Stimulated activated CD8-positive, alpha-beta memory T cell treated with anti-CD3 and anti-CD28 coated beads, Interleukin-4, amount 100 ng/mL, for 4 hours (primary cell): ENCODE measurements at places on chromosomes 11 and 22.

DNA sequence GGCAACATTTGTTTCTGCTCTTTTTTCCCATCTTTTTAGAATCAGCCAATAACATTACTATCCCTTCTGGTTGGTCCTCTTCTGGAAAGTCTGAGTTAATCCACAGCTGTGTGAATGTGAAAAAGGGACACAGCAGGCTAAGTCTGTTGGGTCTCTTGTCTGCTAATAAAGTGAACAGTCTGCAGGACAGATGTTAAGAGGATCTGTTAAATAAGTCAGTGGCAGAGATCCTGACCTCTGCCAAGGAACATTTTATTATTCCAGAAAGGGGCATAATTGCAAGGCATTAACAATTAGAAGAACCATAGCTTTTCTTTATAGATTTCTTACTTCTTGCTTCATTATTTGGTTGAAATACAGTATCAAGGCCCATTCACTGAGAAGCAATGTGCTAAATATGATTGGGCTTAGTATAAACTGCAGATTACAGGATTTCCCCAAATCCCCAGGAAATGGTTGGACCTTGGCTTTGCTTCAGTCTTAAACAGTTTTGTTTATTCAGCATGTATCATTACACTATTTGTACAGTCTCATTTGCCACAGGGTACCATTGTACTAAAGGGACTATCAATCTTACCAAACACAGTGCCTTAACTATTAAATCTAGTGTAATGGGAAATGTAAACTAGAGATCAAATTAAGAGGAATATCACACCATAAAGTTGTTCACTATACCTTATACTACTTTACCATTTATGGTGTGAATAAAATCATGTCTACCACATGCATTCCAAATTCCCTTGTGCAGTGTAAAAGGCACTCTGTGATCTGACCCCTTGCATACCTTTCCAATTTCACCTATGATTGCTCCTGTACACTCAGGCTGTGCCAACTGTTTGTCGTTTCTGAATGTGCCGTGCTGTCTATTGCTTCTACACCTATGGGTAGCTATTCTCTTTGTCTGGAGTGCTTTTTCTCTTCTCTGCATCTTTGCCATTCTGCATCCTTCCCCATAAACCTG lies 274.0 kb downstream of the SOX6 start:
- DNase-seq, result no peak

DNA sequence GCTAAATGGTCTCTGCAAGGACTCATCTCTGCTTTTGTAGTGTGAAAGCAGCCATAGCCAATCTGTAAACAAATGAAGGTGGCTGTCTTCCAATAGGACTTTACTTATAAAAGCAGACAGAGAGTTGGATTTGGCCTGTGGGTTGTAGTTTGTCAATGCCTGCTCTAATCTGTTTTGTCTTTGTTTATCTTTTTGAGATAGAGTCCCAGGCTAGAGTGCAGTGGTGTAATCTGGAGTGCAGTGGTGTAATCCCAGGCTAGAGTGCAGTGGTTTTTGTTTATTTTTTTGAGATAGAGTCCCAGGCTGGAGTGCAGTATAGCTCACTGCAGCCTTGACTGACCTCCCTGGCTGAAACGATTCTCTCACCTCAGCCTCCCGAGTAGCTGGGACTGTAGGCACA lies 8.6 kb downstream of the PPP6R3 start:
- no peak for DNase-seq

DNA sequence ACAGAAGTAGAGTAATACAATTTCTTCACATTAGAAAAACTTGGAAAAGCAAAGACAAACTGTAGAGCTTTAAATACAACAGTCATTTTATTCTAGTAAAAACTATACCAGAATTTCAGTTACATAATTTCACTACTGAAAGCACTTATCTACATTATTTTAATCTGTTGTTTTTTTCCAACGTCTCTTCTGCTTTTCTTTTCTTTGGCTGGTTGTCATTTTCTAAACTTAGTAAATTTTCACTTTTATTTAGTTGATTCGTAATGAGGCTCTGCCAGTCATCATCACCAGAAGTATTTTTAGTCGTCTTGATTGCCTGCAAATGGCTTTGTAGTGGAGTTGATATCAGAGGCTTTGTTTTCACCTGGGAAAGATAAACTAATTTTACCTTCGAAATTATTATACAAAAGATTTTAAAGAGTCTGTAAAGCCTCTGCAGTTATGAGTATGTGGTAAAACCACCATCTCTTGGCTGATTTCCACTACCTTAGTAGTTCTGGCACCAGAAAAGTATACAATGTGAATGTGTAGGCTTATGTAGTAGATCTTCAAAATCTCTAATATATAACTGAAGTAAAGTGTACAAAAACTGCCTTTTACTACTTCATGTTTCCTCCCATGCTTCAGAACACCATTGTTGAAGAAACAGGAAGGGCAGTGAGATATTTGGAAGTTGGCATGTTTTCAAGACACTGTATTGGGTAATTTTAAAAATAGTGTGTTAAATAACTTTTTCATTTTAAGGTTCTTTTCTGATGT lies 19.2 kb downstream of the EIF3M start:
- no peak for DNase-seq

GRCh38 chr11:92253421-92253820 lies 28.8 kb downstream of the FAT3 start:
- no peak for DNase-seq

- DNase-seq, result no peak
Measured at GRCh38 chr11:102582140-102582539, 43.0 kb downstream of the MMP20 start.
